CD4-positive, alpha-beta T cell treated with Interleukin-6 at 100 ng/mL for 8 hours (primary cell): ENCODE measurements at places on chromosomes 7 and 10.

- DNase-seq, result no peak
These were observed 74.6 kb downstream of the WAPL start for GRCh38 chr10:86446987-86447386.

DNA sequence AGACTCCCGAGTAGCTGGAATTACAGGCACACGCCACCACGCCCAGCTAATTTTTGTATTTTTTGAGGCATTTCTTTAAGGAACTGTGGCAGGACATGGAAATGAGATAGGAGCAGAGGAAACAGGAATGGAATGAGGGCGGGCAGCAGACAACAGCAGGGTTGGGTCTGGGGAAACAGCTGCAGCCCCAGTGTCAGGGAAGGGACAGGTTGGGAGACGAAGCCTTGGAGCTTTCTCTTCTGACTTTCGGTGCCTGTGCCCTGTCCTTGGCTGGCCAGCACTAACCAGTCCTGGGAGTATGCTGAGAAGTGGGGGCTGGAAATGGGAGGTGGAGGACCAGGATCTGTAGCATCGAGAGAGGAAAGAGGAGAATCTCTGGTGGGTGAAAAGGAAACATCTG, 47.4 kb downstream of the ATOH7 start:
- no peak for DNase-seq

GRCh38 chr7:154928136-154929005, 74.6 kb downstream of the PAXIP1 start:
- DNase-seq, result peak; percentile 85

DNA sequence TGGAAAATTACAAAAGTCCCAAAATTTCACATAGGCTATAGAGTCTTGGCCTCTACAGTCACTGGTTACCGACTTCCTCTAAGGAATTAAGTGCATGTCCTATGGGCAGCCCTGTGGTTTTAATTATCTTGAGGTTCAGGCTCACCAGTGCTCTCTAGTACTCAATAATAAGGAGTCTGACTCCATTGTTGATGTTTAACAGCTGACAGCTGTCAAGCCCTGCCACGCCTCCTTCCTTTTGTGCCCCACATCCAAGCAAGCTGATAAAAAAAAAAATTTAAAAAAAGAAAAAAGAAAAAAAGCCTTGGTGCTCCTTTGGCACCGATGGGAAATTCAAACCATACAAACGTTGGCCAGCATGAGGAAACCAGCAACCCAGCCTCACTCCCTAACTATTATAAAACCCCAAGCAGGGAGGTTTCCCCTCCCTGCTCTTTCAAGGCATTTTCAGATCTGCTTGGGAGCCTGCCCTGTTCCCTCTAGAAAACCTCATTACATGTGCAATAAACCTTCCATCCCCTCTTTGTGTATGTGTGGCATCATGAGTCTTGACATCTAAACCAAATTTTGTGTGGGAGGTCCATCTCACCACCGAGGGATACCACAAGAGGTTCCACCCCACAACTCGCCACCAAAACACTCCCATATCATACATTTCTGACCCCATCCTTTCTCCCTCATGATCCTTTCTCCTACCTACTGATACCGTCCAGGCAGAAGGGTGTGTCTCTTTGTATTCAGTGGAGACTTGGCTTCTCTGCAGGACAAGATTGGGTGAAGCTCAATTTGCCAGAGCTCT, 70.9 kb upstream of the CCDC71L start:
- no peak for DNase-seq

- no peak for DNase-seq
These were observed 166.0 kb downstream of the TSPAN12 start for GRCh38 chr7:120691915-120692314.

DNA sequence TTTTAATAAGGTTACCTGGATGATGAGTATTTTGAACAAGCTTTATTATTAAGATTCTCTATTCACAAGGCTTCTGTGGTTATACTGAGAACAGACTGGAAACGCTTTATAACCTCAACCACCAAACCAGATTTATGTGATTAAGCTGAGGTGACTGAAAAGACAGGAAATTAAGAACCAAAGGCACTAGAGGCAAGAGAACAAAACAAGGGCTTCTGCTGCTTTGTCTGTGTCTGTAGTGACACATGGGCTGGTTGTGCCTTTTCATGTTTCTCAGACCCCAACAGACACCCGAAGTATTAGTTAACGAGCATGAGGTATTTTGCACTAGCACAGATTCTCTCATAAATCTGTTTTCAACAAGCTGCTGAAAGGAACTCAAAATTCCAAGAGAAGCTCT, 64.4 kb downstream of the RAPGEF5 start:
- DNase-seq, result no peak

DNA sequence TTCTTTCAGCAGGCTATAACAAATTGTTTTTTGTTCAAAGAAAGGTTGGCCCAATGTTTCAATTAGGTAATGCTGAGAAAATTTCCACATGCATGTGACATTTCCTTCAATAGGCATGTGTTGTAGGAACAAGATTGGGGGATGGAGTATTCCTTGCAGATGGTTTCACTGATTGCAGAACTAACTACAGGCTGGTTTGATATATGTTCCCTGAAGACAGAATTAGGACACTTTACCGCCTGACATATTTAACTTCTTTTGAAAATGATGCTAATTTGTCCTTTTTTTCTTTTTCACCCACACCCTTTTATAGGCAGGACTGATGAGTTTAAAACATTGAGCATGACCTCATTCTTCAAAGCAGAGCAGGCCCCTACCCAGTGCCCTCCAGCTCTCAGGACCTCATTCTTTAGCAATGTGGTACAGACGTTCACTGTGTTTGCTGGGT, 163.3 kb downstream of the CPED1 start:
- no peak for DNase-seq

- no peak for DNase-seq
These were observed 69.4 kb downstream of the CARD11 start for GRCh38 chr7:2974093-2974819.

DNA sequence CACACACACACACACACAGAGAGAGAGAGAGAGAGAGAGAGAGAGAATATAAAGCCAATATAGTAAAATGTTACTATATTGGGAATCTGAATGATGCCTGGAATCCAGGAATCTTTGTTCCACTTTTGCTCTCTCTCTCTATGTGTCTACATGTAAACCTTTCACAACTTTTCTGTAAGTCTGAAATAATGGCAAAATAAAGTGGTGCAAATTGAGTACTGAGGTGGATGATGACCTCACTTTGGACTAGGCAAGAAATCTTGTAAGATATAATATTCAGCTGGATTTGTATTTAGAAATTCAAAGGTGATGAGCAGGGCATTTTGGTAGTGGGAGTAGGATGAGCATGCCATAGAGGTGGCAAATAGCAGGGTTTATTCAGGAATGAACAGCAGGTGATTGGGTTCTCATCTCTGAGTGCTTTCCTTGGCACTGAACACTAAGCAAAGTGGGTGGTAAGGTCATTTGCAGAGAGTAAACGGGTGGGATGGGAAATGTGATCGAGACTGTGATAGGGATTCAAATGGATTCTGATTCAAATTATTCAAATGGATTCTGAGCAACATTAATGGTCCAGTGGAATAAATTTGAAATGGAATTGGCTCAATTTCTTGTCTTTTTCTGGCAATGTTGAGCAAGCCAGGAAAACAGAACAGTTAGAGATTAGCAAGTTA, 9.7 kb upstream of the ANLN start:
- no peak for DNase-seq

- DNase-seq, result no peak
These were observed 98.2 kb downstream of the UNCX start for GRCh38 chr7:1330801-1331425.

GRCh38 chr10:47209466-47209865, 90.5 kb upstream of the GDF10 start:
- DNase-seq, result no peak

DNA sequence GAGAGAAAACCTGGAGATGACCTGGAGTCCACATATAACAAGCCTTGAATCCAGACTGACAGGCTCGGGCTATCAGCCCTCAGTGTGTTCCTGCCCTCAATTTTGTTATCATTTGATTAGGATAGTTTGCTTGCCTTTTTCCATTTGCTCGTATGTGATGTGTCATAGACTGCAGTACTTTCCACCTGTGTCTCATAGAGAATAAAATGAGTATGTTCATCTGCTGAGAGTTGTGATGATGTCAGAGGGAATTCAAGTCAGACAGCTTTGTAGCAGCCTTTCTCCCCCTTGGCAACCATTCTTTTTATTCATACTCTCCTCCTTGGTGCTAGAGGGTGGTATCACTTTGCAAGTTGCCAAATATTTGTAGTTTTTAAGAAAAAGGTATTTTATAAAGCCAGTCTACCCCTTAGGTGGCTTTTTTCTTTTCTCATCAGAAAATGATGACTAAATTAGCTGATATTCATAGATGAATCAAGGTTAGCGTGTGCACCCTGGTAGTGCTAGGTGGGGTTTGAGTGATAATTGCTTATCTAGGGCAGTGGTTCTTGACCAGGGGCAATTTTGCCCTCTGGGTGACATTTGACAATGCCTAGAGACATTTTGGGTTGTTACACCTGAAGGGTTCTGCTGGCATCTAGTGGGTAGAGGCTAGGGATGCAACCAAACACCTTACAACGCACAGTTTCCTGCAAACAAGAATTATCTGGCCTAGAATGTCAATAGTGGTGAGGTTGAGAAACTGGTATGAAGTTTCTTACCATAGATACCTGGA, 5.4 kb downstream of the SGPL1 start:
- DNase-seq, result no peak

DNA sequence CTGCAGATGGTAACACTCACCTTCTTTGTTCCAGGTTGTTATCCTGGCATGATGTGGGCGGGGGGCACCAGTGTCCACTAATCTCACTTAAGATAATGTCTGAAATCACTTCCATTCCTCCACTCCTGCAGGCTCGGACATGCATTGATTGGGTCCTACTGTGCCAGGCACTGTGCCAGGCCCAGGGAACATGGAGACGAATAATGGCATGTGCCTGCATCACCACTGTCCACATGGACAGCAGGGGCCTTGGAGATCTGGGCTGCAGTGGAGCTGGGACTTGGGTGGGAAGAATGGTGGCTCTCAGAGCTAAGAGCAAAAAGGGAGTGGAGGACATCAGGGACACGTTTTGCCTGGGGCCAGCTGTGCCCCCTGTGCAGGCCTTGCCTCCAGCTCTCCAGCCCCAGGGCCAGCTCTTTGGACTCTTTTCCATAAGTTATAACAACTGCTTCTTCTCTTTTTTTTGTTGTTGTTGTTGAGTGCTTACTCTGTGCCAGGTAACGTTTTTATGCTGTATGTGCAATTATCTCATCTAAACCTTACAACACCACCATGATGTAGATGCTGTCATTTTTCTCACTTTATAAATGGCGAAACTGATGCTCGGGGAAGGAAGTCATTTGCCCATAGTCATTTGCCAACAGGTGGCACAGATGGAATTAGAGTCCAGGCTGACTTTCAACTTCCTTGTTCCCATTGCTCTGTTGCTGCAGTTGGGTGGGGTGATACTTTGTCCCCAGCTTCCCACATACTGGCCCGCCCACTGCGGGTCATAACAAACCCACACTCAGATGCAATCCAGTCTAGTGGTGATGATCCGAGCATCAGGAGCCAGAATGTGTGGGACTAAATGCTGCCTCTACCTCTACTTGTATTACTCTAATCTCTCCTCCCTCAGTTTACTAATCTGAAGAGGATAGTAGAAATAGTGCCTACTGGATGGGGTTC, 19.1 kb downstream of the PLPP4 start:
- no peak for DNase-seq

GRCh38 chr7:143454091-143454680, 10.9 kb downstream of the TAS2R60 start:
- no peak for DNase-seq

DNA sequence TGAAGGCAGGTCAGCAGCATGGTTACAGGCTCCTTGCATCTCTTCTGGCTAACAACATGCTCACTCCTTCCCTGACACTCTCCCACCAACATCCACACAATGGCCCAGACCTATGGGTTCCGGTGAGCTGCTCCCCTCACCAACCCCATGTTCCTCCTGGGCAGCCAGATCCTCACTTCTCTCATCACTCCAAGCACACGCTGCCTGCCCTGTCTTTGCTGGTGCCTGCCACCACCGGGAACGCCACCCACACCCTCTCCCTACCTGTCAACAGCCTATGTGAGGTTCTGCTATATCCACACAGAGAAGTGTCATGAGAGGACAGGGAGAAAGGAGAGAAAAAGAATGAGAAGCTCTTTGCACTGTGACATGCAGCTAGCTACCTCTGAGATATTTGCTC, 14.6 kb downstream of the PARP12 start:
- DNase-seq, result no peak

DNA sequence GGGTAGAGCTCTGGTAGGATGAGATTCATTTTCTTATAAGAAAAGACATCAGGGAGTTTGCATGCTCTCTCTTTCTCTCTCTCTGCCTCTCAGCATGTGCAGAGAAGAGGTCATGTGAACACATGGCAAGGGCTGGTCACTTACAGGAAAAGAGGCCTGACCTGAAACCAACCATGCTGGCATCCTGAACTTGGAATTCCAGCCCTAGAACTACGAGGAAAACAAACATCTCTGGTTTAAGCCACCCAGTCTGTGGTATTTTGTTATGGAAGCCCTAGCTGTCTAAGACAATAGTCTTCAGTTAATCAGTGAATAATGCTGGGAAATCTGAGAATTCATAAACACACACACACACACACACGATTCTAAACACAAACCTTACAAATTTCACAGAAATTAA, 1104.2 kb upstream of the LRRN3 start:
- DNase-seq, result no peak

DNA sequence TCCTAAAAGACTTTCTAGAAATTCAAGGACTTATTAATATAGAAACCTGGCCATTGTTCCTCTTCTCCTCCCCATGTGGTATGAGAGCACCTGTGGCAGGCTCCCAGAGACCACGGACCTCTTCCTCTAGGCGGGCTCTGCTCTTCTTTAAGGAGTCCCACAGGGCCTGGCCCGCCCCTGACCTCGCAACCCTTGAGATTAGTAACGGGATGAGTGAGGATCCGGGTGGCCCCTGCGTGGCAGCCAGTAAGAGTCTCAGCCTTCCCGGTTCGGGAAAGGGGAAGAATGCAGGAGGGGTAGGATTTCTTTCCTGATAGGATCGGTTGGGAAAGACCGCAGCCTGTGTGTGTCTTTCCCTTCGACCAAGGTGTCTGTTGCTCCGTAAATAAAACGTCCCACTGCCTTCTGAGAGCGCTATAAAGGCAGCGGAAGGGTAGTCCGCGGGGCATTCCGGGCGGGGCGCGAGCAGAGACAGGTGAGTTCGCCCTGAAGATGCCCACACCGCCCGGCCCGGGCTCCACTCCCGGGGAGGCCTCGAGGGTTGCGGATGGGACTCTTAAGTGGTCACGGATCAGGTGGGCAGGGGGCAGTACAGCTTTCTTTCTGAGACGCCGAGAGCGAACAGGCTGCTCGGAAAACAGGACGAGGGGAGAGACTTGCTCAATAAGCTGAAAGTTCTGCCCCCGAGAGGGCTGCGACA, at the start of gene SLC26A4:
Gene SLC26A4 (plus strand): TSS at position 448 of the 700 bp plus-strand sequence. CDS start 814 bp downstream, outside the sequence.
- DNase-seq, result no peak
